Activated naive CD4-positive, alpha-beta T cell treated with anti-CD3 and anti-CD28 coated beads for 36 hours (primary cell): ENCODE measurements at places on chromosomes 3 and 15.

- DNase-seq: no peak
- H3K27me3 ChIP-seq: no peaks in the 10 kb centered on the region
- no peaks in the 10 kb centered on the region for H3K4me1 ChIP-seq
- H3K27ac ChIP-seq: no peak overlapping the region
Observed at GRCh38 chr3:79341961-79342360, 425.8 kb downstream of the ROBO1 start.

DNA sequence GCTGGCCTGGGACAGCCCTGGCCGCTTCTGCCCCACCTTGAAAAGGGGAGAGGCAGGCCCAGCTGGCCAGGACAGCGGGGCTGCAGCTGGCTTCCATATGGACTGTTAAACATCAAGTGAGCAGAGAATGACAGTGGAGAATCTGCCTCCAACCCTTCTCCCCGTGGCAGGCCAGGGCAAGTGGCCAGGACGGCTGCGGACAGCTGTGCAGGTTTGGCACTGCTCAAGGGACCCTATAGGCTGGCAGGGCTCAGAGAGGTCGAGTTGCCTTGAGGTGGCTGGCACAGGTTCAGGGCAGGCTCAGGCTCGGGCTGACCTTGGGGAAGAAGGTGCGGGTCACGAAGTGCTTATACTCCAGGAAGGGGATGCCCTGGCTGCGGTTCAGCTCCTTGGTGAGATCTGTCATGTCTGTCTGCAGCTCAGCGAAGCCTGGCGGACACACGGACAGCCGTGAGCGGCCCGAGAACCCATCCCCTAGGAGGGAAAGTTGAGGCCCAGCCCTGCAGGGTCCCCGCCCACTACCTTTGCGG is 24.3 kb downstream of the H1-8 start:
- no peak overlapping the region for H3K4me3 ChIP-seq
- H3K36me3 ChIP-seq: no peaks in the 10 kb centered on the region
- DNase-seq: no peak
- H3K4me1 ChIP-seq: no peaks in the 10 kb centered on the region

DNA sequence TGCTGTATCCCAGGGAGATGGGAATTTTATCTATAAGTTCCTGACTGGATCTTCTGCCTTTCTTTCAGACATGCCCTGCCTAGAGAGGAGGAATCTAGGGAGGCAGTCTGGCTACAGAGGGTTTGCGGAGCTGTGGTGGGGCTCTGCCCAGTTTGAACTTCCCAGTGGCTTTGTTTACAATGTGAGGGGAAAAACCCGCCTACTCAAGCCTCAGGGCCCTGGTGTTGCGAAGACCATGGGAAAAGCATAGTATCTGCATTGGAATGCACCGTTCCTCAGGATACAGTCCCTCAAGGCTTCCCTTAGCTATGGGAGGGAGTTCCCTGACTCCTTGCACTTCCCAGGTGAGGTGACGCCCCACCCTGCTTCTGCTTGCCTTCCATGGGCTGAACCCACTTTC is 168.7 kb downstream of the TMEM108 start:
- no peak for DNase-seq
- no peak overlapping the region for H3K4me3 ChIP-seq
- H3K27me3 ChIP-seq: peaks cover 16% of the 10 kb centered on the region
- H3K4me1 ChIP-seq: peaks cover 20% of the 10 kb centered on the region
- H3K36me3 ChIP-seq: no peaks in the 10 kb centered on the region
- no peak overlapping the region for H3K27ac ChIP-seq

DNA sequence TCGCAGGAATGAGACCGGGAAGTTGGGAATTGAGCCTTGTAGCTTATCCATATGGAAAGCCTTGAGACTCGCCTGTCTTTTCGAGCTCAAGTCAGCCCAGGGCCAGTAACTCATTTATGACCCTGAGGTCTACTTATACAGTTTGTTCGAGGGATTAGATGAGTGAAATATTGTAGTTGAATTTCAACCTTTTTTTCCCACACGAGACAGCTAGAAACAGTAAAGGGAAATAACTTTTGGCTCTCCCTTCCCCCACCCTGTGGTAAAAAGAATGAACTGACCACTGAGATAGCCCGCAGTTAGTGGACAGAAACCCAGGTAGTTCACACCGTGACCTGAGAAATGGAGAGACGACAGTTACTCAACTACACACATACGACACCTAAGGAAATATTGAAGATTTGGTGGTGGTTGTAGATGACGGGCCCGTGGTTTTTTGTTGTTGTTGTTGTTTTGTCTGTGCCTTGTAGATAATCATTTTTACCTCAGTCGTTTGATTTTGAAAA is 841 bp downstream of the EIF3J start:
- no peaks in the 10 kb centered on the region for H3K27me3 ChIP-seq
- H3K4me3 ChIP-seq: peak overlapping the region; percentile 84
- H3K4me1 ChIP-seq: peaks cover 54% of the 10 kb centered on the region
- H3K36me3 ChIP-seq: peaks cover 35% of the 10 kb centered on the region
- peak overlapping the region; percentile 83 for H3K27ac ChIP-seq

DNA sequence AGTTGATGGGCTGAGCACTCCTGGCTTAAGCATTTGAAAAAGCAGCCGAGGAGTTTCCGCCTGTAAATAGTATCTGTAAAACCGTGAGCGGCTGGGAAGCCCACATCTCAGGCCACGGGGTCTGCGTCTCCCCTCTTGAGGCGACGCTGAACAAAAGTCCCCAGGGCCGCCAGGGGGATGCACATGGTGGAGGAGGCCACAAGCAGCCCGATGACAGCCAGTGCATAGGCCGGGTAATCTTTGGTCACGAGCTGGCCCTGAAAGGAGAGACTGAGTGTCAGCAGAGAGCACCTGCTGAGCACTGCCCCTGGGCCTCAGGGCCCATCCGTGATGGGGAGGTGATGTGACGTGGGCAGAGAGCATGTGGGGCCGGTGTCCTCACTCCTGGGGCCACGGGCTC is 37.5 kb downstream of the SLC6A20 start:
- H3K4me1 ChIP-seq: no peaks in the 10 kb centered on the region
- no peak overlapping the region for H3K27ac ChIP-seq
- H3K27me3 ChIP-seq: peaks cover 2% of the 10 kb centered on the region
- H3K4me3 ChIP-seq: no peak overlapping the region
